ENCODE measurements at places on chromosomes 3 and 15.

GRCh38 chr3:38085943-38086324 lies 46.9 kb downstream of the DLEC1 start:
- no peak for DNase-seq

- DNase-seq = no peak
Observed at GRCh38 chr3:153972862-153973261, 148.3 kb upstream of the ARHGEF26 start.

DNA sequence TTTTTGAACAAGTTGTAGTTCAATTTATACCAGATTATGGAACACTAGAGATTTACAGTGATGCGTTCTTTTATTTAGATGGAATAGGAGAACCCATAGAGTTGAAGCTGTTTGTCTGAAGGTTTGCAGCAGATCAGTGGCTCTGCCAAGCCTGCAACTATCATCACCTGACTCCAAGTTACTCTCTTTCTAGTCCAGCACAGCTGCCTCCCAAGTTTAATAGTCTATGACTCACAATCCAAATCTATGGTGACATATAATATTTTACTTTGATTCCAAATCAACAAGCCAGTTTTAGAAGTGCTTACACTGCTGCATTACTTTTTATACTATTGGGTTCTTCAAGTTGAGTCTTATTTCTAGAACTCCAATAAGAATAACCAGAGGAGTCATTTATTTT lies 400.4 kb downstream of the LPP start:
- peak; percentile 19 for DNase-seq

DNA sequence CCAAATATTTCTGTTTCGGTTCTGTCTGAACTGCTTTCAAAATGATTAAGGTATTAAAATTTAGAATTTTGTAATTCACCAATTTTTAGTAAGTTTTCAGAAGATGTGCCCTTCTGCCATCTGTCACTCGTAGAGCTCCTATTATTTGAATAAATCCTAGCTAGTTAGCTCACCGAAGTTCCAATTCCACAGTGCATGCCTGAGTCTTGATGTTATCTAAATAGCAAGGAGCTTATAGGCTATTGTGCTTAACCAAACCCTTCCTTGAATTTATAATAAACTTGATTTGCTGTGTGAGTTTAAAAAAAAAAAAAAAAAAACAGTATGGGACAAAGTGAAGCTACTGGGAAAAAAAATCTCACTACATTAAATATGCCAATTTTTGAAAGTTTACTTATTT lies 18.7 kb downstream of the ATP13A3 start:
- DNase-seq = no peak

GRCh38 chr3:184546252-184546651 lies 15.3 kb upstream of the EPHB3 start:
- no peak for DNase-seq

- DNase-seq = no peak
Observed at GRCh38 chr3:40574661-40575060, 49.9 kb downstream of the ZNF621 start.

All from COLO829 (cell line).